DMS 273 treated with DMSO at 0.1 percent for 48 hours (cell line): ENCODE measurements at places on chromosomes 2 and 18.

DNA sequence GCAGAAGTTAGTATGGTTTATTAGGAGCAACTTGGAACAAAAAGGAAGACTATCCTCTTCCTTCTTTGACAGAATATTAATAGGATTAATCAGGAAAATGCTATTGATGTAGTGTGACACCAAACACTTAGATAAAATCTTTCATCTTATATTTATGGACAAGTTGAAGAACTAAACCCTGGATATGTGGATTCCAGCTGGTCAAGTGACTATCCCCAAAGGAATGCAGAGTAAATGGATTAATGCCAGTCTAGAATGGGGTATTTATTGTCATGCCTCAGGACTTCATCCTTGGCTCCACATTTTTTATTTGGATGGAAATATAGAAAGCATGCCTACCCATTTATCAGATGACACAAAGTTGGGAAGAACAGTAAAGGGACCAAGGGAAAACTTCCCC is 124.0 kb upstream of the TTC39C start:
- DNase-seq, result no peak

DNA sequence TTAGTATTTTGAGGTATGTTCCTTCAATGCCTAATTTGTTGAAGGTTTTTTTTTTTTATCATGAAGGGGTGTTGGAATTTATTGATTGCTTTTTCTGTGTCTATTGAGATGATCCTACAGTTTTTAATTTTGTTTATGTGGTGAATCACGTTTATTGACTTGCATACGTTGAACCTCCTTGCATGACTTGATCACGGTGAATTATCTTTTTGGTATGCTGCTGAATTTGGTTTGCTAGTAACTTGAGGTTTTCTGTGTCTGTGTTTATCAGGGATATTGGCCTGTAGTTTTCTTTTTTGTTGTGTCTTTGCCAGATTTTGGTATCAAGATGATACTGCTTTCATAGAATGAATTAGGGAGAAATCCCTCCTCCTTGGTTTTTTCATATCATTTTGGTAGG is 23.9 kb downstream of the CLIP4 start:
- no peak for DNase-seq

DNA sequence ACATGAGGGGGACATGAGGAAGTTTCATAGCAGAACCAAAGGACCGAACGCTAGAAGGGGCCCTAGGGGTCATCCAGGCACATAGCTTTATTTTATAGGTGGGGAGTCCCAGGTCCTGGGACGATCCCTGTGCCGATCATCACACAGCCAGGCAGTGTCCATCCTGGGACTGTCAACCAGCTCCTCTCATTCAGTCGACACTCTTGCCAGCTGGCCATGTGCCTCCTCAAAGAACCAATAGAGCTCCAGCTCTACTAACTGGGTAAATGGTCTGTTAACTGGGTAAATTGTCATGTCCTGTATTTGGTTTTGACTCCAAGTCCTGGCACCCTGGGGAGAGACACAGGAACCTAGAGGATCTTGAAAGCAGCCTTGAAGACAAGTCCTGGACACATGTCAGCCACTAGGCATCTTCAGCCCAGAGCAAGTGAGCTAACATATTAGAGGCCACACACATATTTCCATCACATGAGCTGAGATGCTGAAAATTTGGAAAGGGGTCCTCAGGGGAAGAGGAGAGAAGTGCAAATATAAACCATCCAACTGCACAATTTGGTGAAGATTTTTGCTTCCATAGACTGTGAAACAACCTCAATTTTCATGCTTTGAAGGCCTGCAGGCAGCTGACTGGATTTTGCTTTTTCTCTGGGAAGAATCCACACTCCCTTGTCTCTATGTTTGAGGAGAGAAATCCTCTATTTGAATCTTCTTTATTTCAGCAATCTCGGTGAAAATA is 361.1 kb upstream of the SLC14A2 start:
- DNase-seq, result no peak

DNA sequence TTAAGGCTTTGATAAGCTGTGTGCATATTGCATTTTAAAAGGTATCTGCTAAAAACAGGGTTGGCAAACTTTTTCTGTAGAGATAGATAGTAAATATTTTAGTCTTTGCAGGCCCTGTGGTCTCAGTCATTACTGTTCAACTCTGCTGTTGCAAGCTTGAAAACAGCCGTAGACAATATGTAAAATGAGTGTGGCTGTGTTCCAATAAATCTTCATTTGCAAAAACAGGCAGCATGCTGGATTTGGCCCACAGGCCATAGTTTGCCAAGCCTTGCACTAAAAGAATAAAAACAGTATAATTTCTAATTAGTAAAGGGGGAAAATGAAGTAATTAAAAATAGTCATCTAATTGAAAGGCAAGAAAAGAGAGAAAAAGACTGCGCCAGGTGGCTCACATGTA is 35.3 kb downstream of the GCKR start:
- DNase-seq, result no peak

DNA sequence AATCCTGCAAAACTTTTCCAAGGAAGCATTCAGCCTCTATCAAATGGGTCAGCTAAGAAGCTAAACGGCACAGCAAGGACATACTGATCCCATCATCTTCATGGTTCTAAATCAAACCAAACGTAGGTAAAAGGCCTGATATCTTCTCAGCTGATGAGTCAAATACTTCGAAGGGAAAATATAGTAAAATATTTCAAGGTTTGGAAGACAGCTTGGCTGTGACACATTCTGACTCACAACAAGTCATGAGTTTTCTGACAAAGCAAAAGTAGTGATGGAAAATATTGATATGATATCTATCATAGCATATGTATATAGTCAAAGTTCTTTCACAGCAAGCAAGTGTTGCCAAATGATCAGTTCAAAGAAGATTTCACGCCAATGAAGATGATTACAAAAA is 31.5 kb downstream of the DOCK10 start:
- DNase-seq, result no peak

GRCh38 chr2:195732574-195732973 is 75.5 kb downstream of the SLC39A10 start:
- no peak for DNase-seq

DNA sequence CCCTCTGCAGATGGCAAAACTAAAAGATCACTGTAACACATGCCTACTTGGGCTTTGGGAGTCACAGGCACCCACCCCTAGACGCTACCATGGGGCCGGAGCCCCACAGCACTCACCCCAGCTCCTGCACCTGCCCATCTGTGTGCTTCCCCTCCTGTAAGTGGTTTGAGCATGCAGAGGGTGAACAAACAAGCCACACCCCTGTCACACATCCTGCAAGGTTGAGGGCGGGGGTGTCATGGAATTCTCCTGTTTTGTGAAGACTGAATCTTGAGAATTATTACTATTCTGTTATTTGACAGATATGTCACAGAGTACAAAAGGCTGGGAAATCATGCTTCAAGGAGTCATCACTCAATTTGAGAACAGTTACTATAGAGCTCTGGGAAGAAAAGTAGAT is 60.9 kb downstream of the RFTN2 start:
- DNase-seq, result no peak

GRCh38 chr2:241940329-241940728 is 70.8 kb downstream of the RTP5 start:
- no peak for DNase-seq

GRCh38 chr2:196918927-196919326 is 7.6 kb downstream of the PGAP1 start:
- DNase-seq, result no peak

DNA sequence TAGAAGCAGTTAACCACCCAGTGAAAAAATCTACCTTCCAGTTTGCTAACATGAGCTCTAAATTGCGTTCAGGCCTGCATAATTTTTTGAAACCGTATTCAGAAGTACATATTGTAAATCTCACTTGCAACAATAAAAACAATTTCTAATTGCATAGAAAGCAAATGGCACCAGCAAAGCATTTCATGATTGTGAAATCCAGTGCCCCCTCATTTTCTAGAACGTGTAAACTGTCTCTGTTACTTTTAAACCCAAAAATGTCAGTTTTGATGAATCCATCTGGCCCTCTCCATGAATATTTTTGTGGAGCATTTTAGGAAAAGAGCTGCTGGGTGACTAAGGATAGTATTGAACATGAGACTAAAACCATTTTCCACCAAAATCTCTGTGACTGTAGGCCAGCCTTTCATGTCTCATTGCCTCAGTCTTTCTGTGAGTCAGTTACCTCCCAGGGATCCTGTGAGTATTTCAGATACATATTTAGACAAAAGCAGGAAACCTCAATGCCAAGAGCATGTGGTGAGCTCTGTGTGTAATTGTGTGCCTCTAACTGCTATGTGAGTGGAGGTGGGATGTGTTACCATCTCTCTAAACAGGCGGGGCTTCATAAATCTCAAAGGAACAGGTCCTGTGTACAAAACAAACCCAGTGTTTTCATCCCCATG is 477.8 kb upstream of the DCC start:
- no peak for DNase-seq

DNA sequence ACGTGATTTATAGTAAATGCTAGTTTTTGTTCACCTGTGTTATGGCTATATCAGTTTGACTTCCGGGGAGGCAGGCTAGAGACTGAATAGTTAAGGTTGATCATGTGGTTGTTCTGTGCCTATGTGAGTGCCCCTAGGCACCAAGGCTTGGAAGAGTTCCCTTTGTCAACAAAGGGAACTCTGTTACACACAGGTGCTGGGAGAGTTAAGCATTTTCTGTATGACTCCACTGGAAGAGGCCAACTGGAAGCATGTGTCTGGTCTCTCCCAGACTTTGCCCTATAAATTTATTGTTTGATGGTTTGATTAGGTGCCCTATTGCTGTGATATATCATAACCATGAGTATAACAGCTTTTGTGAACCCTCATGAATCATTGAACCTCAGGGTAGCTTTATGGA is 63.8 kb downstream of the ARL6IP6 start:
- DNase-seq, result no peak

- DNase-seq, result no peak
Measured at GRCh38 chr18:39464006-39464405, 1898.4 kb upstream of the CELF4 start.

- no peak for DNase-seq
Measured at GRCh38 chr2:205427112-205427511, 255.2 kb upstream of the NRP2 start.
